ENCODE measurements at places on chromosomes 16 and 17.

GRCh38 chr17:58338841-58339754 lies 10.5 kb upstream of the TSPOAP1 start:
- DNase-seq: peak; percentile 79

DNA sequence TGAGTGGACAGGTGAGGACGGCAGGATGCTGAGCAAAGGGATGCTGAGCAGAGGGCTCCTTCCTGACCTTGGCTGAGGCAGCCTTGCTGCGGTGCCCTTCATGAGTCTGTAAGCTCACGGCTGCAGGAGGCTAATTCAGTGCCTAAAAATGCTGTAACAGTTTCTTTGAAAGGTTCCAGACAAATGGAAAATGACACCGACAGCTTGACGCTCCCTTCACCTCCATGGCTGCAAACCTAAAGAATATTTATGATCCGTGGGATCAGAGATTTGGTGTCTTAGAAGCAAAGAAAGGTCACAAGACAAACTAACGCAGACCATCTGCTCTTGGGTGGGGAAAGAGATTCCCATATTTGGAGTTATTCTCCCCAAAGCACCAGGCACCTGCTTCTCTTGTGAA lies 28.0 kb downstream of the TOM1L2 start:
- no peak for DNase-seq

DNA sequence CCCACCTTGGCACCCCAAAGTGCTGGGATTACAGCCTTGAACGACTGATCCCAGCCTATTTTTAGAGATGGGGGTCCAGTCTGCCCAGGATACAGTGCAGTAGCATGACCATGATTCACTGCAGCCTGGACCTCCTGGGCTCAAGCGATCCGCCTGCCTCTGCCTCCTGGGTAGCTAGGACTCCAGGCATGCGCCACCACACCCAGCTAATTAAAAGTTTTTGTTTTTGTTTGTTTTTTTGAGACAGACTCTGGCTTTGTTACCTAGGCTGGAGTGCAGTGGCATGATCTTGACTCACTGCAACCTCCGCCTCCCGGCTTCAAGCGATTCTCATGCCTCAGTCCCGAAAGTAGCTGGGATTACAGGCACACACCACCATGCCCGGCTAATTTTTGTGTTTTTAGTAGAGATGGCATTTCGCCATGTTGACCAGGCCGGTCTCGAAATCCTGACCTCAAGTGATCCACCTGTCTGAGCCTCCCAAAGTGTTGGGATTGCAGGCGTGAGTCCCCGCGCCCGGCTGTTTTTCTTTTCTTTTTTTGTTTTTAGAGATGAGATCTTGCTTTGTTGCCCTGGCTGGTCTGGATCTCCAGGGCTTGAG lies 2.3 kb upstream of the PAFAH1B1 start:
- no peak for DNase-seq

GRCh38 chr16:57348327-57348726 lies 10.3 kb upstream of the CCL22 start:
- no peak for DNase-seq

DNA sequence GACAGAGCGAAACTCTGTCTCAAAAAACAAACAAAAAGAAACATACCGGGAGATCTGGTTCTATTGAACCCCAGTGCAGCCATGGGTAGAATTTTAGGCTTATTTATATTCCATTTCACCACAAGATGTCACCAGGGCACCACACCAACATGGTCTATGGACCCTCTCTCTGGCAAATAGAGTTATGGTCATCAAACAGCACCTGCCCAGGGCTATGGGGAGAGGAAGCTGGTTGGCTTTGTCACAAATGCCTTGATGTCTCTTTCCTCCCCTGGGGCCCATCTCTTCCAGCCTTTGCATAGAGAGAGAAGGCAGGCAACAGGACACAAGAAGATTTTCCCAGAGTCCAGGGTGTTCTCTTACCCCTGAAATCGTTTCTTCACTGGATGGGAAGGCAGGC lies 128.4 kb downstream of the WWOX start:
- no peak for DNase-seq

DNA sequence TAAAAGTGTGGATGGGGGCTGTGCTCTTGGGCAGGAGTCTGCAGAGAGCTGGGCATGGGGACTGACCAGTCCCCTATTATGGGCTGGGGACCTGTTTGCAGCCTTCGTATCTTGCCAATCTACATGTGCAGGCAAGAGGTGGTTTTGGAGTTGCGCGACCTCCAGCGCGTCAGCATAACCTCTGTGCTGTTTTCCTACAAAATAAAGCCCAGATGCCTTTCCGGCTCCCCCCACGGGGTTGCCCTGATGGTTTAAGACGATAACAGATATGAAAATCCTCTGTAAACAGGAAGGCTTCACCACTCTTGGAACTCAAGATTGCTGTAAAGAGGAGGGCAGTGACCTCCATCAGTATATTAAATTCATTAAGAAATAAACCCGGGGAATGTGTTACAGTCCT lies 16.5 kb upstream of the SPPL2C start:
- DNase-seq: no peak

DNA sequence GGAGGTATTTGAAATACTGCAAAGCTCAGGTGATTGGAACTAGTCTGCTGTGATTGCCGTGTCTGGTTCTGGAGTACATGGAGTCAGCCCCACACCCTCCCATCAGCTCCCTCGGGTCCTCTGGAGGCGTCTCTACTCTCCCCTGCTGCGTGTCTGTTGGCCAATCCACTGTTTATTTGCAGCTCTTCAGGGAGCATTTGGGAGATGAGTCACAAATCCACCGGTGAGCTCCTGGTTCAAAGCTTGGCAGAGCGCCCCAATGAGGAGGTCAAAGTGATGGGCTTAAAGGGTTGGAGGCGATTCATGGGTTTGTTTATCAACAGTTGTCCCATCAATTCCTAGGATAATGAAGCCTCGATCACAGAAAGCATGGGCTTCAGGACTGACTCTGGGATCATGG lies 14.6 kb downstream of the CALB2 start:
- DNase-seq: no peak

DNA sequence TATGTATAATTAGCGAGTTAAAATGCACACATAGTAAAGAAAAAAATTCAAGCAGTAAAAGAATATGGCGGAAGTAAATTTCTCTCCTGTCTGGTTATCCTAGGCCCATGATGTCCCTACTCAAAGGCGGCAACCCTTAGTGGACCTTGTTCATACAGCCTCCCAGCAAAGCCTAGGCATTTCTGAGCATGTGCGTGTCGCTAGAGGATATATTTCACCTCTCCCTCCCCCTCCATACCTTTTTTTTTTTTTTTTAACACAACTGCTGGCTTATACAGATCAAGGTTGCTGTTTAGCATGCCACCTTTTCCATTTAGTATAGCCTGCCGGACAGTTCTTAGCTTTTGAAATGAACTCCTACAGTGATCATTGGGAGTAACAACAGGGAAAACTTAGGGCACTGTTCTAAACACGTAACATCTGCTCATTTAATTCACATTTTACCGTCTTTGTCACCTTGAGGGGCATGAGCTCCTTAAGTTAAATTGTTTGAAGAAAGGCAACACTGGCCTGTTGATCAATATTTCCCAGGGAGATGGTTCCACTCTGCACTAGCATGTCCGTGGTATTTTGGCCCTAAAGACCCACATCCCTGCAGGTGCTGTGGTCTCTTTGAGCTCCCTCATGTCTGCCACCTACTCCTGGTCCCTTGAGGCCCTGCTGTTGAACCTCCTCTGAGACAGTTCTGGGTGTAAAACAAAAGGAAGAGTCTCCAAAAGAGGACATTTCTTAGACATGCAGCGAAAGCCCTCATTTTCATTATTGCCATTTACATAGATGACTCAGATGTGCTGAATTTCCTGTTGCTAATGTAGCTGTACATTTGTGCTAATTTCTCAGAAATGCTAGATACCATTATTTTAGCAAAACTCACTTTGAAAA lies 4.1 kb upstream of the TNFRSF13B start:
- no peak for DNase-seq

GRCh38 chr16:77227745-77228144 lies 28.5 kb downstream of the SYCE1L start:
- DNase-seq: no peak

GRCh38 chr17:79777894-79778503 lies at the start of gene CBX2:
CBX2 (plus strand) TSS chr17:79778148; CDS start chr17:79778236, 88 bp downstream.
- DNase-seq: peak; percentile 88

- no peak for DNase-seq
Observed at GRCh38 chr17:57266902-57267311, 10.6 kb downstream of the MSI2 start.

DNA sequence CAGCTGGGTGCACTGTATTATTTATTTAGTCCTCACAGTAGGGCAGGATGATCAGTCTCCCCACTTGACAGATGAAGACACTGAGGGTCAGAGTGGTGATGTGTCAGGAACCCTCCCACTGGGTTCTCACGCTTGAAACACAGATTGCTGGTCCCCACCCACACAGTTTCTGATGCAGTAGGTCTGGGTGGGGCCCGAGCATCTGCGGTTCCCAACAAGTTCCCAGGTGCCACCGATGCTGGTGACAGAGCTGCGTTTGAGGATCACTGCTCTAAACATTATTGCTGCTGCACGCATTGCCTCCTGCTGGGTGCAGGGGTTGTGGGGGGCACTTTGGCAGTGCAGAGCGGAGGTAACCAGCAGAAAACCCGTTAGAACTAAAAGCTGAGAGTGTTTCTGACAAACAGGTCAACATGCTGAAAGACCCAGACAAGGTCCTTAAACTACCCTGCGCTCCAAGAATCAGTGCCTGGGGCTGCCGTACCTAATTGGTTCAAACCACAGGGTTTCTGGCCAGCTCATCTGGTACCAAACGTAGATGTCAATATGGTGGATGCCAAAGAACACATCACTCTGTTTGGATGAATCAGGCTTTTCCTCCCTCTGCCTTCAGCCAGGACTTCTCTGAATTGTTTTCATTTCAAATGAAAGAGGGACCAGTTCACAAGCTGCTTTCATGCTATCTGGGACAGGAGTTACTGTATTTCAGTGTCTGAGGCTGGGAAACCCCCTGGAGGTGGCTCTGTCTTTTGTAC lies 76.0 kb downstream of the ABCC1 start:
- peak; percentile 55 for DNase-seq

- DNase-seq: no peak
Observed at GRCh38 chr17:32141258-32141657, 1.0 kb upstream of the RHOT1 start.

DNA sequence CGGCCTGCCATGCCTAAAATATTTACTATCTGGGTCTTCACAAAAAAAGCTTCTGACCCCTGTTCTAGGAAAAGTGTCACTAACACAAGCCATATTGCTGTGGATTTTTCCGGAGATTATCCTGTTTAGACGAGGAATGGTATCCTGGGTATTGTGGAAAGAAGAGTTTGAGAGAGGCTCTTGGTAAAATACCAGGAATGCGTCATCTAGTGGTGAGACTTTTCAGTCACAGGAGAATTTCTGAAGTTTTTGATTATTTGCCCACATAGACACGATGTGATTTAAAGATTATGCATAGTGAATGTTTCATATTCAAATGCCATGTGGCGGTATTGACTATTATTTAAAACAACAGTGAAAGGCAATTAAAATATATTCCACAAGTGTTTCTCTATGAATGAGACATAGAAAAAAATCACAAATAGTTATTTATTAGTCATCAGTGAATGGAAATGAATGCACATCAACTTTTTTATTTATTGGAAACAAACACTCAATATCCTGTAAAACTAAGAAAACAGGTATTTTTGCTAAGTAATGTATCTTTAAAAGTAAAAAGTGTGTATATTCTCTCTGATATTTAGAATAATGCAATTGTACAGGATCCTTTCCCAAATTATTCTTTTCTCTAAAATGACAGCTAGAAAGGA lies 7.8 kb downstream of the KRT28 start:
- DNase-seq: no peak

- DNase-seq: no peak
Observed at GRCh38 chr16:69411064-69411985, 13.1 kb upstream of the CYB5B start.

DNA sequence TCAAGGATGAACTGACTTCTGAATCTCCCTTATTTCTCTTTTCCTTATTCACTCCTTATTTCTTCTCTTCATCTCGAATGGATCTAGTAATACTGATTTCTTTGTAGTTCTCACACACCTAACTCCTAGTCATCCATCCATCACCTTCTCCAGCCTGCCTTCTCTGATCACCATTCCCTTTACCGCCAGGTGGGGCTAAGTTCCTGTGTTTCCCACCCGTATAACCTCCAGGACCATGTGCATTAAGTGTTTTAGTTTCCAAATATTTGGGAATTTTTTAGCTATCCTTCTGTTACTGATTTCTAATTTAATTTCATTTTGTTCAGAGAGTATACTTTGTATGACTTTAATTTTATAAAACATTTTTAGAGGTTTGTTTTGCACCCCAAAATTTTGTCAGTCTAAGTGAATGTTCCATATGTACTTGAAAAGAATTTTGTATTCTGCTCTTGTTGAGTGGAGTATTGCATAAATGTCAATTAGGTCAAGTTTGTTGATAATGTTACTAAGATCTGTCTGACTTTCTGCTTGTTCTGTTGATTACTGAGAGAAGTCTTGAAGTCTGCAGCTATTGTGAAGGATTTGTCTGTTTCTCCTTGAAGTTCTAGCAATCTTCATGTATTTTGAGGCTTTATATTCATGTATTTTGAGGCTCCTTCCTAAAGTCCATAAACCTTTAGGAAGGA lies 8.8 kb downstream of the BPTF start:
- DNase-seq: no peak

GRCh38 chr17:44308865-44309264 lies 464 bp downstream of the RUNDC3A start:
- no peak for DNase-seq

- no peak for DNase-seq
Observed at GRCh38 chr16:82814059-82814458, 187.3 kb downstream of the CDH13 start.

GRCh38 chr16:68111379-68111778 lies 26.2 kb downstream of the NFATC3 start:
- no peak for DNase-seq

GRCh38 chr16:48280546-48280945 lies 33.2 kb upstream of the ABCC11 start:
- no peak for DNase-seq

- DNase-seq: no peak
Observed at GRCh38 chr17:7413346-7413985, 5.8 kb downstream of the NLGN2 start.

- DNase-seq: no peak
Observed at GRCh38 chr17:82799591-82799990, 40.2 kb downstream of the ZNF750 start.

GRCh38 chr17:77281904-77282367 lies 141.2 kb downstream of the SEC14L1 start:
- no peak for DNase-seq

DNA sequence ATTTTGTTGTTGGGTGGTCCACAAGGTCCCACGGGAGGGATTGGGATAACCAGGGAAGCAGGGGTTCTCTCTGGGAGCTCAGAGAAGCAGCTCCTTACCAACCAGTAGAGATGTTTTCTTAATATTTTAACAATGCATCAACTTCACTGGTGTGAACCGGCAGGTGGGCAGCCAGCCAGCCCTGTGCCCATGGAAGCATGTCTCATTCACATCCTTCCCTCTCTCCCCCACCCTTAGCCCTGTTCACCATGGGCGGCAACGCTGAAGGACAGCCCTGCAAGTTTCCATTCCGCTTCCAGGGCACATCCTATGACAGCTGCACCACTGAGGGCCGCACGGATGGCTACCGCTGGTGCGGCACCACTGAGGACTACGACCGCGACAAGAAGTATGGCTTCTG lies 9.3 kb downstream of the MMP2 start:
- DNase-seq: no peak
